ENCODE measurements at places on chromosomes 16 and 17.

GRCh38 chr16:125011-125410, 13.5 kb downstream of the NPRL3 start:
- DNase-seq, result no peak

GRCh38 chr16:26530584-26531289, 536.0 kb upstream of the C16orf82 start:
- no peak for DNase-seq

- no peak for DNase-seq
Observed at GRCh38 chr17:73947966-73948355, 255.5 kb upstream of the RPL38 start.

DNA sequence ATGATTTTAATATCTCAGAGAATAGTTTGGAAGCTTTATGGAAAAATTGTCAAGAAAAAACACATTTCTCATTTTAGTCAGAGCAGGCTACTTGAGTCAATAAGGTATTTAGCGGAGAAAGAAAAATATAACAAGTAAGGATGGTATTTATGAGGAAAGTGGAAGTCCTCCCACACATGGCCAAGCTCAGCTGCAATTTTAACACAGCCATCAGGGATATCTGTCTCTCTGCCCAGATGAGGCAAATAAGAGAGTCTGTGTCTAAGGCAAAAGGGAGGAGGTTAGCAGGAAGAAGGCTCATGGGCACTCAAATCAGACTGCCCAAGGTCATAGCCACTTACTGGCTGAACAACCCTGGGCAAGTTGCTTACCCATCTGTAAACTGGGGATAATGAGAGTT, 5.2 kb upstream of the CMTM2 start:
- DNase-seq, result no peak

DNA sequence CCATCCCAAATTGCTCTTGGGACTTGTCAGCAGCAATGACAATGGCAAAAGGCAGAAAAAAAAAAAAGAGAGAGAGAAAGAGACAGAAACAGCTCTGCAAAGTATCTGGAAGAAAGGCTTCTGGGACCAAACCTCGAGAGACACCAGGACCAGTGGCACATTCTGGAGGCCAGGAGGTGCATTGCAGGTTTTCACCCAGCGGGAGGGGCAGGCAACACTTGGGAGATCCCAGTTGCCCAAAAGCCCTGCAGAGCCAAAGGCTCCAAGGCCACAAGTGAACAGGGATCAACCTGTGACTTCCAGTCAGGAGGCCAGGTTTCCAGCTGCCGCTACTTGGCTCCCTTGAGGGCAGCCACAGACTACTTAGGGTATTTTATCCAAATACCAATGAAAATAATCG, 110.8 kb upstream of the CDH5 start:
- no peak for DNase-seq

- no peak for DNase-seq
Observed at GRCh38 chr17:72887917-72888316, 204.6 kb downstream of the SLC39A11 start.

GRCh38 chr16:68202091-68202519, 33.8 kb downstream of the ESRP2 start:
- DNase-seq, result no peak

DNA sequence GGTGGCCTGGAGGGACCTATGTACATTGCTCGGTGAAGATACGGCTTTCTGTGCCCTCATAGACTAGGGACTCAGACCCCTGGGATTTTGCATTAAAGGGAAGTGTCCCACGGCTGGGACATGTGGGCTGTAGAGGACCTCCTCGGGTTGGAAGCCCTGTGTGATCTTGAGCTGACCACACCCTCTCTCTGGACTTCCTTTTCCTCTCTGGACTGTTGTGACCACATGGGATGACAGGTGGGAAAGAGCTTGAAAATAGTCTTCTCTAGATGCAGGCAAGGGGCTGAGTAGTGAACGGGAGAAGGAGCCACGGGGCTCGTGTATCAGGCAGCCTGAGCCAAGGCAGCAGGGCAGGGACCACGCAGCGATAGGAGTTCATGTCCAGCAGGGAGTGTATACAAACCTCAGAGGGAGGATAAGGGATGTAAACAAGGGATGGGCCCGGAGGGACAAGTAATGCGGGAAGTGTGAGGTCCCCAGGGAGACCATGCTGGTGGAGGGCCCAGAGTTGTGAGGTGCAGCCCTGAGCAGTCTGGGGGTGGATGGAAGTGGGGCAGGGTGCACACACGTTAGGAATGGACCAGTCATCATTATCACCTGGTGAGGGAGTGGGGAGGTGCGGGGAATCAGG, 4.5 kb upstream of the SLC4A1 start:
- DNase-seq, result no peak

Measured in omental fat pad (tissue), 4 donors.